AG08395 (cell line): ENCODE measurements at places on chromosomes 1 and 21.

DNA sequence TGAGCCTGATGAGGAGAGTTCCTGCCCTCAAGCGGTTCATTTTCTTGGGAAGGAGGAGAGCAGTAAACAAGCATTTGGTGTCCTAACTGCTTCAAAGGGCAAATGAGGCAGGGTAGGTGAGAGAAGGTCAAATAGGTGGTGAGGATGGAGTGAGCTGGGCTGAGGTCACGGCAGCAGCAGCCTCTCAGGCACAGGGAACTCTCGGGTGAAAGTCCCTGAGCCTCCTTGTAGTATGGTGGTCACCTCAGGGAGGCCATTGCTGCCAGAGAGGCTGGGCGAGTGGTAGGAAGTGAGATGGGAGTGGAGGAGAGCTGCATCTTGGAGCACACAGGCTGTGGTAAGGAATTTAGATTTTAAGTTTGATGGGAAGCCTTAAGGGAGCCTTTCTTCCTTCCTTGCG lies 4.0 kb downstream of the ADARB1 start:
- no peak for DNase-seq

GRCh38 chr1:247324204-247324787 lies 7.4 kb downstream of the ZNF496 start:
- no peak for DNase-seq

DNA sequence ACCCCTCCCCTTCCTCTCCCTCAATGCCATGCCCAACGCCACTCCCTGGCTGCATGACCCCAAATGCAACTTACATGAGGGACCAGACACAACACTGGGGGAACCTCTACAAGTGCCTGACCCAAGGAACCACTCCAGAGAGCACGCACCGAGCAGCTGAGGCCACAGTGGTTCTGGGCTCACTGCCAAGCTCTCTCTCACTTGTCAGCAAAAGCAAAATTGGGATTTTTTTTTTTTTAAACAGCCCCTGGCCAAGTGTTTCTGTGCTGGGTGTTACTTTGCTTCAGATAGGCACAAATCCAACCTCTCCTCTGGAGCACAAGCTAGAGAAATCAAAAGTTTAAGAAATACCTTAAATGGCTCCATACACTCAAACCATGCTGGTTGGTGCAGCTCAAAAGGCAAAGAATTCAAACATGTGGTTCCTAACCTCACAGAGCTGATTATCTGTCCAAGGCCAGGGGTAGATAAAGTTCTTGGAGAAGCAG lies 363.0 kb downstream of the SETD4 start:
- DNase-seq, result peak; percentile 20

- peak; percentile 69 for DNase-seq
Measured at GRCh38 chr1:10599194-10599861, 124.6 kb downstream of the PEX14 start.

GRCh38 chr1:9594471-9595155 lies 5.9 kb downstream of the TMEM201 start:
- no peak for DNase-seq

- no peak for DNase-seq
Measured at GRCh38 chr1:4256351-4256750, 356.3 kb upstream of the C1orf174 start.

GRCh38 chr1:111129376-111129775 lies 10.5 kb downstream of the DRAM2 start:
- DNase-seq, result no peak

DNA sequence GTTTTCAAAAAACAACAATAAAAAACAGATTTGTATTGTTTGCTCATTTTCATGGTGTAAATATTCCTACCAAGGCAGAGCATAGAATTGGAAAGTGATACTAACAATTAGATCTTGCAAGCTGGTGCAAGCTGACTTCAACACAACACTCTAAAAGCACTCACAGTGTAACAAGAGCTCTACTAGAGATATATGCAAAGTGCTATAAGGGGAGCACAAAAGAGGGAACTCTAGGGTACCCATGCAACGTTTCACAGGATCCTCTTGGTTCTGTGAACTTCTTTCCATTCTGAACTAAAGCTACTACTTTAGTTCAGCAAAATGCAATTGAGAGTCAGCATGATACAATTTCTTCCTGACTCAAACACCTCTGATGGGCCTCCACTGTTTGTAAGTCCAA lies 78.3 kb downstream of the ATP1B1 start:
- no peak for DNase-seq

GRCh38 chr1:14968251-14968851 lies 185.2 kb upstream of the TMEM51 start:
- peak; percentile 91 for DNase-seq

GRCh38 chr1:214005708-214006107 lies 17.9 kb downstream of the PROX1 start:
- no peak for DNase-seq

DNA sequence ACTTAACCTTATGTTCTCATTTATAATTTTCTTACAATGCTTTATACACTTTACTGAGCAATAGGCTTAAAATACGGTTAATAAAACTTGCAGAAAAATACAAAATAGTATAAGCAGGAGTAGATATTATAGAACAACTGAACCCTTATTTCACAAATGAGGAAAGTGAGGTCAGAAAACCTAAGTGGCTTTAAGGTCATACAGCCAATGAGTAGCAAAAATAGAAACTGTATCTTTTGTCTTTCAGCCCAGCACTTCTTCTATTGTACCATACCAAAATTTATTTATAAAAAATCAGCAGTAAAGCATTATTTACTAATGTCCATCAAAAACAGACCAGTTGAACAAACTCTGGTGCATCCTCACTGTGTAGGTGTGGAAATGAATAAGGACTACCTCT lies 11.6 kb downstream of the FBXO42 start:
- DNase-seq, result no peak

DNA sequence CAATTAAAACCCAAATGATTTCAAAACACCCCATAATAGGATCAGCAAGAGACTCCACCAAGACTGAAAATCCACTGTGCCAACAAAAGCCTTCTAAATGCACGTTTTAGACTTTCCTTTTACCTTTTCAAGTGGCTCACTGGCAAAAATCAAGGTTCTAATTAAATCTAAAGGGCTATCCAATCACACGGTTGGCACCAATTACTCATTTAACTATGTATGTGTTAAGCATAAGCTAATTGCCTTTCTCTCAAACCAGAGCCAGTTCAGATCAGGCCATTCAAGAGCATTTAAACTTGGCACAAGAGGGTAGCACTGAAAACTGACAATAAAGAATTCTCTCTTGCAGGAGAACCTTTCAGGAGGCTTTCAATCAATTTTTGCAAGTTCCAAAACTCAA lies 139.5 kb downstream of the RGS7 start:
- DNase-seq, result no peak

DNA sequence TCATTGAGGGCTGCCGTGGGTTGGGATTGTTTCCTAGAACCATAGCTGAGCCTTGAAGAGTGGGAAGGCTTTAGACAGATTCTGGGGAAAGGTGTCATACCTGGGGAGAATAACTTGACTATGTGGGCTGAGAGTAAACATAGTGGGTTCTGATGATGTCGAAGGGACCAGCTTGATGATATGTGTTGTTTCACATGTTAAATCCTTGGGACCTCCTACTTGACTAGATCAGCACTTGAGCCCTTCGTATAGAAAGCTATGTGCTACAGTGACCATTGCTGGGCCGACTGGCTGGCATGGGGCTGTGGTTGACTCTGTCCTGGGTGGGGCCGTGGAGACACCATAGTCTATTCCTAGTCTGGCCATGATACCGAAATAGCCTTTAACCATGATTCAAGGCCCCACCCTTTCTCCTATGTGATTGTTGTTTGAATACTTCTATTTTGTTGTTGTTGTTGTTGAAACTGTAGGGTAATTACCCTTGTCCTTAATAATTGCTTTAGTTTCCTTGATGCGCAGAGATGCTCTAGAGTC lies 423.5 kb downstream of the CAMTA1 start:
- no peak for DNase-seq

DNA sequence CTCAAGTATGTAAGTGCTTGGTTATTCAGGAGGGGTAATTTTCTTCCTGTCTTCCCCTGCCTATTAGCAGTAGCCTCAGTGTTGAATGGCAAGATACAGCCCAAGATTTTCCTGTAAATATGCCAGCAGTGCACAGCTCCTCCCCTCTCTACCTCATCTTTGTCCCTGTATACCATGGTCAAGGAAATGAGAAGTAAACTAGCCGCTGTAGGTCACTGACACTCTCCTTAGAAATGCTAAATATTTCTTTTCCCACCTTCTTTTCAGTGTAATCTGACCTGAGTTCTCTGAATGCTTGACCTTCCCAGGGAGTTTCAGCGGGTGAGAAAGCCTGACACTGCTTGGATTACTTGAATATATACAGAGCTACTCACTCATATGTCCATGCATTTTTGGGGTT lies 84.1 kb upstream of the ZNF326 start:
- peak; percentile 40 for DNase-seq

DNA sequence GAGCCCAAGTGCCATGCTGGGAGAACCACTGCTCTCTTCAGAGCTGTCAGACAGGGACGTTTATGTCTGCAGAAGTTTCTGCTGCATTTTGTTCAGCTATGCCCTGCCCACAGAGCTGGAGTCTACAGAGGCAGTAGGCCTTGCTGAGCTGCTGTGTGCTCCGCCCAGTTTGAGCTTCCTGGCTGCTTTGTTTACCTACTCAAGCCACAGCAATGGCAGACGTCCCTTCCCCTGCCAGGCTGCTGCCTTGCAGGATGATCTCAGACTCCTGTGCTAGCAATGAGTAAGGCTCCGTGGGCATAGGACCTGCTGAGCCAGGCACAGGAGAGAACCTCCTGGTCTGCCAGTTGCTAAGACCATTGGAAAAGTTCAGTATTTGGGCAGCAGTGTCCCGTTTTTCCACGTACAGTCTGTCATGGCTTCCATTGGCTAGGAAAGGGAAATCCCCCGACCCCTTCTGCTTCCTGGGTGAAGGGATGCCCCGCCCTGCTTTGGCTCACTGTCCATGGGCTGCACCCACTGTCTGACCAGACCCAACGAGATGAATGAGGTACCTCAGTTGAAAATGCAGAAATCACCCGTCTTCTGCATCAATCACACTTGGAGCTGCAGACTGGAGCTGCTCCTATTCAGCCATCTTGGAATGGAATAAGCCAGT lies 31.9 kb downstream of the CYP4B1 start:
- no peak for DNase-seq

- DNase-seq, result no peak
Measured at GRCh38 chr21:42055425-42055824, 15.7 kb upstream of the UMODL1 start.

DNA sequence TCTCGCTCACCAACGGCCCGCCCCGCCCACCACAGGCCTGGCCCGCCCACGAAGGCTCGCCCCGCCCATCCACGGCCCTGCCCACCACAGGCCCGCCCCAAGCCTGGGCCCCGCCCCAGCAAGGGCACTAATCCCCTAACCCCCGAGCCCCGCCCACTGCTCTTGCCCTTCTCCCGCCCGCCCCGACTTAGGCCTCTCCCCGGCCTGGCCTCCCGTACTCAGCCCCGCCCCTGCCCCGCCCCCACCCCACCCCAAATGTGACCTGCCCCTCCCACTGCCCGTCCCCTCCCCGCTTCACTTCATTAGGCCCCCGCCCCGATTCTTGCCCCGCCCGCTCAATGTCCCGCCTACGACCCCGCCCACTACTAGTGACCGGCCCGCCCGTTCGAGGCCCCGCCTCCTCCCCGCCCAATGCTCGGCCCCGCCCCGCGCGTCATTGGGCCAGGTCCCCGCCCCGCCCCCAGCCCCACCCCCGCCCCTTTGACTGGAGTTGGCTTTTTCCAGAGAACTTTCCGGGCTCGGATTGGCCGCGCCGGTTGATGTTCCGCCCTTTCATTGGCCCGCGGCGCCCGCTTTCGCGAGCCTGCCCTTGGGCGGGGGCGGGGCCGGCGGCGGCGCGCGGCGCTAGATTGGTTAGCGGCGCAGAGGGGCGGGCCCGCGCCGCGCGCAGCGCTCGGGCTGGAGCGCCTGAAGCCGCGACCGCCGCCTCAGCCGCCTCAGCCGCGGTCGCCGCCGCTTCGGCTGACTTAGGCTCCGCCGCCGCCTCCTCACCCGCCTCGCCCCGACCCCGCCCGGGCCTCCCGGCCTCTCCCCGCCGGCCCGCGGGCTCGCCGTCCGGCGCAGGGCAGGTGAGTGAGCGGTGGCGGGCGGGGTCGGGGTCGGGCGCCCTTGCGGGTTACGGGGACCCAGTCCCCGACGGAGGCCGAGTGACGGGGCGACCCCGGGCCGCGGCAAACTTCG lies at the start of gene PCBP3:
Gene PCBP3, plus strand, starts transcription at position 705 of the 960 bp plus-strand sequence. CDS start 206,361 bp downstream, outside the sequence.
- DNase-seq, result peak; percentile 98

GRCh38 chr1:15075817-15076216 lies 77.7 kb upstream of the TMEM51 start:
- DNase-seq, result no peak

DNA sequence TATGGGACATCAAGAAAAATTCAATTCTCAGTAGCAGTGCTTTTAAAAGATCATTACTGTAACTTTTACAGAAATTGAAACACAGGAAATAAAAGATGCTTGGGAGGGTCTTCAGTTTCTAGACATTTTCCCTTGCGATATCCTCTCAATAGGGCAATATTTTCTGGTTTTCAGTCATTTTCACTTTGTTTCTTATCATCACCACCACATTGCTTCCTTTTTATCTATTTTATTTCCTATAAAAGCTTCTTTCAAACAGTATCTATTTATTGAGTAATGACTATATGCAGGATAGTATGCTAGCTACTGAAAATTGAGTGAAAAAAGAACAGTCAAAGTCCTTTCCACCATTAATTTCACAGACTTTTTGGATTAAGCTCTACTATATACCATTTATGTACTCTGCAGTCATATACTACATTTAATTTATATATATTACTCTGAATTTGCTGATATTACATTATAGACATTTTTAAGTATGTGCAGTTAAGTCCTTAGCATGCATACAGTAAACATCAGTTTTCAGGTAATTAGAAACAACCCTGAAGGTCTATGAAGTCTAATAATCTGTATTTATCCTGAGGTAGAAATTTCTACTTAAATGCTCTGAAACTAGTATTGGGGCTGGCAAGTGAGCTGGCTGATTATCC lies 18.7 kb downstream of the TRMT1L start:
- no peak for DNase-seq

- peak; percentile 30 for DNase-seq
Measured at GRCh38 chr1:115190540-115191170, 101.4 kb upstream of the TSPAN2 start.

DNA sequence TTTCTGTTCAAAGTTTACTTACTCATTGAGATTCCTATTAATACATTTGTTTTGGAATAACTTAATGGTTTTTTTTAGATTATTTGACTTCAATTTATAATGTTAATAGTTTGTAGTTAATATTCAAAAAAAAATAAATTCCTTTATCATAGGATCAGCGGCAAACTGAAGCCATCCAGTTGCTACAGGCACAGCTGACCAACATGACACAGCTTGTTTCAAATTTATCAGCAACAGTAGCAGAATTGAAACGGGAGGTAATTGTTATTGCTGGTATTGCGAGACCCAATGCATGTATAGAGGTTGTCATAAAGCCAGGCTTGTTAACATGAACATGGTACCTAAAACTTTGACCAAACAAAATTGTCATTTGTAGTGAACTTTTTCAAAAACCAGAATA lies 59.0 kb upstream of the FASLG start:
- no peak for DNase-seq

- peak; percentile 71 for DNase-seq
Measured at GRCh38 chr1:151251656-151252470, 2.7 kb upstream of the PSMD4 start.

GRCh38 chr1:103365860-103366569 lies 159.5 kb upstream of the RNPC3 start:
- DNase-seq, result no peak

GRCh38 chr1:226987623-226988333 lies 47.7 kb downstream of the COQ8A start:
- DNase-seq, result no peak

GRCh38 chr1:153629971-153630370 lies 1.7 kb downstream of the S100A1 start:
- no peak for DNase-seq
